AG09309 (cell line): ENCODE measurements at places on chromosomes 2 and 18.

GRCh38 chr18:32321826-32322225, 132.0 kb downstream of the MEP1B start:
- no peak for DNase-seq

- DNase-seq: no peak
These were observed 730.3 kb downstream of the CNTNAP5 start for GRCh38 chr2:124755386-124755785.

DNA sequence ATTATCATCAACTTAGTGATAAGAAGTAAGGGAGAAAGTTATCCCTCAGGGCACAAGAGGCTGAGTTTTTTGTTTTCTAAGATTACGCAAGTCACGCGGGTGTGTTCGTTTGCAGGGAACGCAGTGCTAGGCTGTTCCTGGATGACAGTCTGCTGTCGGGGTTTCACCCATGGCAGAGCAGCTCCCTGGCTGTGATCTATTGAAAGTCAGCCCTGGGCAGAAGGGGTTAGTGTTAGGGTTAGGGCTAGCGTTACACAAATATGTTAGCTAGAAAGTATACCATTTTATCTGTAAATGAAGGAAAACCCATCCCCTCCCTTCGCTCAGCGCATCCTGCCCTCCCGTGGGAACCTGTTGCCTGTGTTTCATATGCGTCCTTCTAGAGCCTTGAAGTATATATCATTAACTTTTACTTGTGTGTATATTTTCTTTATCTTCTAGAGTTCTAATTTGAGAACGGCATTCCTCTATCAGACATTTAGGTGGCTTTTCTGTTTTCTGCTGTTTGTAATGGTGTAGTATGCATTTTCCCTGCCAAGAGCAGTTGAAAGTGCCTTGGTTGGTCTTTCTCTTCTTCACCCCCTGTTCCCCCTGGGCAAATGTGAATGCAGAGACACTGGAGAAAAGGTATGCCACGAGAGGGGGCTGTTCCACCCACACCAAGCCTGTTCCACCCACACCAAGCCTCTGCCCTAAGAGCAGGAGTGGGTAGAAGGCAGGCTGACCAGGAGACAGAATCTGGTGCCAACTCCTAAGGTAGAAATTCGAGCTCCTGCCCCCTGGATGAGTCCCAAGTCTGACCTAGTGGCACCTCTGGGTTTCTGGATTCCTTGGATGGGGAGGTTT, 47.0 kb downstream of the ARMC9 start:
- DNase-seq: no peak

DNA sequence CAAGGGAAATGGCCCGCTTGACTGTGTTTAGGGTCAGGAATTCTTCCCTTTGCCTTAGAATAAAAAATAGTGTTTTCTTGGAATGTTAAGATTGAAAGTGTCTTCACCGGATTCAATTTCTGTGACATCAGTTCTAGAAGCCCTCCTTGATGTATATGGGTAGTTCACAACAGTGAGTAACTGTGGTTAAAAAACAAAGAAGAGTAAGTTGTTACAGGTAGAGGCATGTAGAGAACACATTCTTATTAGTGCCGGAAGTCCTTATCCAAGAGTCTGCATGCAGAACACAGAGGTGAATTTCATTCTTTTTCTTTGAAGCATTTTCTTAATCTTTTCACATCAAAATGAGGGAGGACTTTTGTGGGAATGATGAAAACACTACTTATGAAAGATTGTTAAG, 105.5 kb downstream of the FMNL2 start:
- DNase-seq: no peak

GRCh38 chr18:42080340-42080739, 125.3 kb downstream of the PIK3C3 start:
- DNase-seq: no peak

DNA sequence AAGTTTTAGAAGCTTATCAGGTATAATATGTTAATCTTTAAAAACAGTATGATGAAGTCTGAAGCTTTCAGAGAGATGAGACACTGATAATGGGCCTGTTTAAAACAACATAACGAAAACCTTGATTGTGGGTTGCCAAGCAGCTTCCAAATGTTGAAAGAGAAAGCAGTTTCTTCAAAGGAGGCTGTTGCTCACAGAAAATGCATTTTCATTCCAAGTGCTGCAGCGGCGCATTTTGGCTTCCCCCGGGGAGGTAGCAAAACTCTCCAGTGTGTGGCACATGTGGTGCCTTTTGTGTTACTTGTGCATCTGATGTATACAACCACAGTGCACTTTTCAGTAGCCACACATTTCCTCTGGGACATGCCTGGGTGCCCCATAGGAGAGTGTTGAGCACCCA, 66.1 kb downstream of the TMEFF2 start:
- no peak for DNase-seq

GRCh38 chr2:101763496-101764333, 66.2 kb downstream of the MAP4K4 start:
- no peak for DNase-seq

DNA sequence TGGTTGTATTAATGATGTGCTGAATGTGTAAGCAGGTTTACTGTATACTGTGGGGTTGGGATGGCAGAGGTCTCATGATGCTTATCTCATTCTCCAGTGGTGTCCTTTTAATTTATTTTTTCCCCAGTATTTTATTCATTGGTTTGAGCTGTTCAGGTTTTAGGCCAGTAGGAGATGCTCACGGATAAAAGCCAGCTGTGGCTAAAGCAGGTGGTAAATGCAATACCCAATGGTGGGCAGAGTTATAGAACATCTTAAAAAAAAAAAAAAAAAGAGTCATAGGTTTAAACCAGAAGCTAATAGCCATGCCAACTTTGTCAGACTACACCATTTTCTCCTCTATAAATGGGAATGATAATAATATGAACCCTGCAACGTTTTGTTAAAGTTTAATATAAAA, 57.8 kb upstream of the NEUROD1 start:
- no peak for DNase-seq

DNA sequence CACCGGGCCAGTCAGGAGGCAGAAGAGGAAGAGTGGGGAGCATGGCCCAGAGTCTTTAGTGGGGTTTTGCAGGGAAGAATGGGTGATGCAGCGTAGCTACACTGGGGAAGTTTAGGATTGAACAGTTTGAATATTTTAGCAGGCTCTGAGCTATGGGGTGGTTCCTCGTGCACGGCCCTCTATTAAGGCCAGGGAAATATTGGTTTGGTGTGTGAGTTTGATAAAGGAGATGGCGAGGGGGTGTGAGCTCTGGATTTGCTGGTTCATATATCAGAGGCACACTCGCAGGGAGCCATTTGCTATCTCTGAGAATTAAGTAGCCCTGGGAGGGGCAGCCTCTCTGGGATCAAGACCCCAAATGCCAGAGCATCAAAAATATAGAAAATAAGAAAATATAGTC, 50.1 kb downstream of the BOLA3 start:
- no peak for DNase-seq

DNA sequence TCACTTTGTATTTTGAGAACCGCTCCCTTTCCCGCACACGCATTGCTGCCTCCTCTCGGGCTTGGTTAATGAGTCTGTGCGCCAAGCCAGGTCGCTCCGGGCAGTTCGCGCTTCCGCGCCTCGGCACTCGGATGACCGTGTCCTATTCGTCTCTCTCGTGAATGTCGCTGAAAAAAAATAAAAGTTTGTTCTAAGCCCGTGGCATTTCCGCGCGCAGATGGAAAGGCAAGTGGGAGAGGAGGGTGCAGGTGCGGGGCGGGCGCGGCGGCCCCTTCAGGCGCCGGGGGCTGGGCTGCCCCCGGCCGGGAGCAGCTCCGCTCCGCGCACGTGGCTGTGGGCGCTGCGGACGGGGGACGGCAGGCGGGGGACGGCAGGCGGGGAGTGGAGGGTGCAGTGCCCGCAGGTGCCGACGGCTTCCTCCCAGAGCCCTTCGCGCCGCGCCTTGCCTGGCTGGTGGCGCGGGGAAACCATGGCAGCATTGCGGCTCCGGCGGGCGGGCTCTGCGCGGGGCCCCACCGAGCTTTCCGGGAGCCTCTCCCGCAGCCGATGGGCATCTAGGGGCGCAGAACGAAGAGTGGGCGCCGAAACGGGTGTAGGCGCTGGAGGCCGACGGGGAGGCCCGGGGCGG, 159.6 kb upstream of the SIX2 start:
- DNase-seq: no peak

- DNase-seq: no peak
These were observed 37.8 kb upstream of the OLA1 start for GRCh38 chr2:174286172-174286571.

DNA sequence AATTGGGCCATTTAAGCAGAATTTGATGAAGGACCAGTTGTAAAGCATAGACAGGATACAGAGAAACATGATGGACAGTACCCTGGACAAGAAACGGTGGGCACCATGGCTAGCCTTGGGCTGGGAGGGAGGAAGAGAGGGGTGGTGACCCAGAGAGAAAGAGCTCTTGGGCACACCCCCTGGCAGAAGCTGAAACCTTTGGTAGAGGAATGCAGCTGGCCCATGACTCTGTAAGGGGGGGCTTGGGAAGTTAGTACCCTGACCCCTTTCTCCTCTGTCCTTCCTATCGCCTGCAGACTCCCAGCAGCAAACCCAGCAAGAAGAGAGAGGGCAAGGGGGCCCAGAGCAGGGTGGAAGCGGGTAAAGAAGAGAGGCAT, 32.6 kb downstream of the MRPL44 start:
- DNase-seq: no peak

DNA sequence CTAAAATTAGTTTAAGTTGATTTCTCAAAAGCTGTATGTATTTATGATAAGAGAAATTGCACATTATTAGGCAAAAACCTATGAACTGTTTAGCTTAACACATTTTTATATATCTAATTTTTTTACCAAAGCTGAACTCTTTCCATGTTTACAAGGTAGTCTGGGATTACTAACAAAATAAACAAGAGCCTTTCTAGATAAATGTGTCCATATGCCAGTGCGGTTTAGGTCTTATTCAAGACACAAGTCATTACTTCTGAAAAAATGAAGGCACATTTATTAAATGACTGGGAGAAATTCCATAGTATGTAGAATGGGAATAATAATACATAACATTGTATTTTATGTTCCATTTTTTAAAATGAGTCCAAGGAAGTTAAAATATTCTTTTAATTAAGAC, 82.0 kb downstream of the DPP4 start:
- DNase-seq: no peak

DNA sequence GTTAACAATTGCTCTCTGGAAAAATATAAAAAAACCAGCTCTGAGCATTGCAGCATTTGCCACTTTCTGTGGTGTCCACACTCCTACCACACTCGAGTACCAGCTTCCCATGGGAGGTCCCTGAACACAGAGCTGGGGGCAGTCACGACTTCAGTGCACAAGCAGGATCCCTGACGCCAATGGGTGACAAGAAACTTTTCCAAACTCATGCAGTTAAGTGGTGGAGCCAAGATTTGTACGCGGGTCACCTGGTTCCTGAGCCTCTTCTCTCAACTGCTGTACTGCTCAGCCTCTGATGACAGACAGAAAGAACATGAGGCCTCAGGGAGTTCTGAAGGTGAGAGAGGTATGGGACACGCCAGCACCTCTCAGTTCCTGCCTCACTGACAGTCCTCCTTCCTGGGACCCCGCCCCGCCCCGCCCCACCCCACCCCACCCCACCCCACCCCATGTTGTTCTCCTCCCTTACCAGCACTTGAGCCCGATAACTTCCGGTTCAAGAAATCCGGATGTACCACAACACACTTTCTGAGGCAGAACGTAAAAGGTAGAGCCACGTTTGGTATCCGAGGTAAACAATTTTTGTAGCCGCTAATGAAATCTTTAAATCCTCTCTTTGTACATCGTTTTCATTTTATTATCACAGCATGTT, 287.6 kb downstream of the MYCN start:
- DNase-seq: no peak

DNA sequence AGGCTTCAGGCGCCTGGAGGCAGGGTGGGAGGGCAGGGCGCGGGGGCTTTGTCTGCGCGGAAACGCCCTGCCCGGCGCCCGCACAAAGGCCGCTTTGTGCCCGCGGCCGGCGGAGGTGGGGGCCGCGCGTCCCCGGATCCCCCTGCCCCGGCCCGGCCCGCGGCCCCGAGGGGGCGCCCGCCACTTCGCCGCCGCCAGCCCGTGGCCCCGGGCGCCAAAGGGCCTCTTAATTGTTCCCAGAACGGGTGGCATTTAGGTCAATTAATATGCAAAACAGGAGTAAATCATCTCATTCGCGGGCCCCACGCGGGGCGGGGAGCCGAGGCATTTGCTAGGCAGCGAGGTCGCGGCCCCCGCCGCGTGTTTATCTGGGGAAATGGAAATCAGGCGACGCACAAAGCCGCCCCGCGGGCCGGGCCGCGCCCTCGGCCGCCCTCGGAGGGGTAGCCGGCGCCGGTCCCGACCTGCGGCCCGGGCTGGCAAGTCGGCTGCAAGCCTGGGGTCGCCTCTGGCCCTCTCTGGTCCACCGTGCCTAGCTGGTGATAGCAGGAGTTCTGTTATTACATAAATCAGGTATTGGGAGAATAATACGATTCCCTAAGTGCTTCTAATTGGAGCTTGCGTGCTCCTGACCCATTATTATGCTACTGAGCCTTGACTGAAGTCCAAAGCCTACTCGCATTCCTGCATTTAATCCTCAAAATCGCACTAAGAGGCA, 148.2 kb upstream of the GLI2 start:
- DNase-seq: no peak

DNA sequence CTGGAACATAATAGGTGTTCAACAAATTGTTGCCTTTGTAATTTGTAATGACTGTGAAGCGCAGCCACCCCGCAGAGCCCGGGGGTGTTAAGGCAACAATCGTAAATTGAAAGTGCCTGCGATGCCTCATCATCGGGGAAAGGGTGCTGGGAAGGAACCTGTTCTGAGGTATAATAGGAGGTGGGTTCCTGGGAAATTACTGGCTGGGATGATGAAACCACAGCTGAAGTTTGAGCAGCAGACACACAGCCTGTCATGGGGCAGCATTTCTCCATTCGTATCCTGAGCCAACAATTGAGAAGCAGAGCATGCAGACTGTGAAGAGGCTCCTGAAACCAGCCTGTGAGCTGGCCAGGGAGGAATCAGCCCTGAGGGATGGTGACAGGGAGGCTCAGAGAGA, 404.0 kb upstream of the MYT1L start:
- no peak for DNase-seq

GRCh38 chr2:216104691-216105090, 4.5 kb upstream of the XRCC5 start:
- no peak for DNase-seq

GRCh38 chr2:64952511-64953482, 36.4 kb upstream of the SLC1A4 start:
- no peak for DNase-seq

GRCh38 chr2:181464966-181465365, 7.8 kb downstream of the ITGA4 start:
- no peak for DNase-seq

DNA sequence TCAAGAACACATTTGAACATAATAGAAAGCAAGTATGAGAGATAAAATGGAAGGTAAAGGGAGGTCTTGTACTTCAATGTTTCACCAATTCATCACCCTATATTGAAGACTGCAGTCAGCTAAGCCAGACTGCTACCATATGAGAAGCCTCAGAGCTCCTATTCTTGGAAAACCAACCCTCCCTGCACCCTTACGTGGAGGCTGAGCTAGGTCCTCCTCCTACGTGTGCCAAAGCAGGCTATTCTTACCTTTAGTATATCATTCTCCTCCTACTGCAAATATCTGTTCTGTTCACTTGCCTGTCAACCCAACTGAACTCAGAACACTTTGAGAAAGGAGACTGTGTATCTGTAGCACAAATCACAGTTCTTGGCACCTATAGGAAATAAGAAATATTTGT, 255.8 kb upstream of the HNRNPA3 start:
- no peak for DNase-seq
